ENCODE measurements at places on chromosomes 16 and 17.

GRCh38 chr16:25092441-25092840 lies 19.1 kb upstream of the LCMT1 start:
- DNase-seq: no peak

- no peak for DNase-seq
Measured at GRCh38 chr17:48553826-48554225, 8.9 kb upstream of the HOXB2 start.

GRCh38 chr17:32519228-32520103 lies 32.7 kb downstream of the CDK5R1 start:
- DNase-seq: peak; percentile 30

- no peak for DNase-seq
Measured at GRCh38 chr16:89795676-89796075, 20.8 kb downstream of the FANCA start.

DNA sequence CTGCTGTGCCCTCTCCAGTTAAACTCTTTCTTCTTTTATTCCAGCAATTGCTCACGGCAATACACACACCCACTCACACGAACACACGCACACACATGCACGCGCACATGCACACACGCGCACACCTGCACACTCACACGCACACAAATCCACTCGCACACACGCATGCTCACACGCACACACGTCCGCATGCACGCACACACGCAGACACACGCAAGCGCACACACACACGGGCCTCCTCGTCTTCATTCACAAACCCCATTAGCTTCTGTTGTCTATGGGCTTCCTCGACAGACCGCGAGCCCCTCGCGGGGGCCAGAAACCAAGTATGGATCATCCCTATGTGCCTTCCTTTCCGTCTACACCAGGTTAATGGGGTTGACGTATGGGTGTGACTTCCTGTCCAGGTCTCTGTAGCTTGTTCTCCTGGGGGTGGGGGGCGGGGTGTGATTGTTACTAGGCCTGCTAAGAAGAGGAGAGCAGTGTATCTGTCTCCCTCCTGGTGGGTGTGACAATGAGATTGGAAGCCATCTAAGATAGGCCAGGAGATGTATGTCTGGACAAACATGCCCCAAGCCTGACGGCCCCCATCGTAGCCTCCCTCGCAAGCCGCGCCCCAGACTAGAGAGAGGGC lies 670 bp upstream of the CTF1 start:
- no peak for DNase-seq

DNA sequence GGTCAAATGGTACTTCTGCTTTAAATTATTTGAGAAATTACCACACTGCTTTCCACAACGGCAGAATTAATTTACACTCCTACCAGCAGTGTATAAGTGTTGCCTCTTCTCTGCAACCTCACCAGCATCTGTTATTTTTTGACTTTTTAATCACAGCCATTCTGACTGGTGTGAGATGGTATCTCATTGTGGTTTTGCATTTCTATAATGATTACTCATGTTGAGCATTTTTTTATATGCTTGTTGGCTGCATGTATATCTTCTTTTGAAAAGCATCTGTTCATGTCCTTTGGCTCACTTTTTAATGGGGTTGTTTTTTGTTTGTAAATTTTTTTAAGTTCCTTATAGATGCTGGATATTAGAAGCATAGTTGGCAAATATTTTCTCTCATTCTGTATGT lies 446.7 kb downstream of the PMP22 start:
- DNase-seq: no peak

DNA sequence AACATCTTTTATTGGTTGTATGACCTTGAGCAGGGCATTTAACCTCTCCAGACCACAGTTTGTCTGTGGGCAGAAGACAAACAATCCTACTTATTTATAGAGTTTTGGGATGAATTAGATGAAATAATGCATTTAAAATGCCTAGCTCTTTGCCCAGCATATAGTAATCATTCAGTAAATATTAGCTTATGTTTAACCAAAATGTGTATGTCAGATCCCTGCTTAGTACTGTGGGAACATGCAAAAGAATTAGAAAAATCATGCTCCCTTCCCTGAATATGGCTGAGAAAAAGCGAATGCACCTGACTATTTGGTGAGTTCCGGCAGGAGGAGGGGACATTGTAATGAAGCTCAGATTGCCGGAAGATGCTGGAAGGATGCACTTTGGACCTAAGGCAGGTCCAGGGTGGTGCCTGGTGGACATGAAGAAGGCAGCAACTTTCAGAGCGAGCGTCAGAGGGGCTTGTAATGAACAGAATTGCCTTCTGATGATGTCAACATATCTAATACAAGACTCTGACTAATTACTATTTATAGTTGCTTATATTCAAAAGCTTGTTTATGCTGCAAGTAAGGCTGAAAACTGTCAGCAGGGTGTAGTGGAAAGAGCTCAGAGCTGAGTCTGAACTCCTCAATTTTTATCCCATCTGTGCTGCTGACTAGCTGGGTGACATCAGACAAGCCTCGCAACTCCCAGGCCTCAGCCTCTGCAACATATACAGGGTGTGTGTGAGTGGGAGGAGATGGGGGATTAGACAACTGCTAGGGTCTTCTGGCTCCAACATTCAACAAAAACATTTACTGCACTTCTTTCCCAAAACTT lies 221.2 kb downstream of the PRKCA start:
- DNase-seq: no peak

- DNase-seq: no peak
Measured at GRCh38 chr16:4139968-4140367, 23.7 kb upstream of the ADCY9 start.

GRCh38 chr16:60363566-60363965 lies 1629.5 kb upstream of the GOT2 start:
- no peak for DNase-seq

DNA sequence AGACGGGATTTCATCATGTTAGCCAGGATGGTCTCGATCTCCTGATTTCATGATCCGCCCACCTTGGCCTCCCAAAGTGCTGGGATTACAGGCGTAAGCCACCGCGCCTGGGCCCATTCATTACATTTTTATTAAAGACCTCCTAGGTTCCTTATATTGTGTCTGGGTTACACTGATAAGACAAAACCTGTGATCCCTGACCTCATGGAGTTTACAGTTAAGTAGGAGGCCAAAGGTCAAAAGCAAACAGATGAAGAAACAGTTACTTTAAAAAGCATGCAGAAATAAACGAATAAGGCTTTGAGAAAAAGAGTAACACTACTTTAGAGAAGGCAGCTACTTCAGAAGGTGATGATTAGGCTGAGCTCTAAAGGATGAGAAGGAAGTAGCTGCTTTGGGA lies 14.9 kb upstream of the HLF start:
- DNase-seq: no peak

GRCh38 chr16:57314161-57314785 lies 29.8 kb upstream of the PLLP start:
- DNase-seq: no peak

GRCh38 chr16:15690296-15690695 lies 40.3 kb downstream of the NDE1 start:
- DNase-seq: no peak

DNA sequence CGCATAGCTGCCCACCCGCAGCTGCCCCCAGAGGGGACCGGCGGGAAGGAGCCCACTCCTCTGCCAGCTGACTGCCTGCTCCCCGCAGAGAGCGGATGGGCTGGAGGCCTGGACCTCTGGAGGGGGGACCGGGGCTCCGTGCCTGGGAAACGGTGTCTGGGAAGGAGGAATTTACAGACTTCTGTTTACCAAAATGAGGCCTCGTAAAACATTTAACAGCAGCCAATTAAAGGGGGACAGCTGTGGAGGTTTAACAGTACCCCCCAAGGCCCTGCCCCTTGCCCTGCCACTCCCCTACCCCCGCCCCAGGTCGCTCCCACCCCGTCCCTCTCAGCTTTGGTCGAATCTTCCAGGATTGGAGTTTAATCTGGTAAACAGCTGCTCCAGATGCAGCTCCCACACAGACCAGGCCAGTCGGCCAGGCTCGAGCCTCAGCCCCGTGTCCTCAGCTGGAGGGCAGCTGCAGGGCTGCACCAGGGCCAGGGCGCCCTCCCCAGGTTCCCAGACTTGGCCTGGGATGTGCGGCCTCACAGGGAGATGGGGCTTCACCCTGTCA lies 41.1 kb downstream of the BAHCC1 start:
- no peak for DNase-seq

DNA sequence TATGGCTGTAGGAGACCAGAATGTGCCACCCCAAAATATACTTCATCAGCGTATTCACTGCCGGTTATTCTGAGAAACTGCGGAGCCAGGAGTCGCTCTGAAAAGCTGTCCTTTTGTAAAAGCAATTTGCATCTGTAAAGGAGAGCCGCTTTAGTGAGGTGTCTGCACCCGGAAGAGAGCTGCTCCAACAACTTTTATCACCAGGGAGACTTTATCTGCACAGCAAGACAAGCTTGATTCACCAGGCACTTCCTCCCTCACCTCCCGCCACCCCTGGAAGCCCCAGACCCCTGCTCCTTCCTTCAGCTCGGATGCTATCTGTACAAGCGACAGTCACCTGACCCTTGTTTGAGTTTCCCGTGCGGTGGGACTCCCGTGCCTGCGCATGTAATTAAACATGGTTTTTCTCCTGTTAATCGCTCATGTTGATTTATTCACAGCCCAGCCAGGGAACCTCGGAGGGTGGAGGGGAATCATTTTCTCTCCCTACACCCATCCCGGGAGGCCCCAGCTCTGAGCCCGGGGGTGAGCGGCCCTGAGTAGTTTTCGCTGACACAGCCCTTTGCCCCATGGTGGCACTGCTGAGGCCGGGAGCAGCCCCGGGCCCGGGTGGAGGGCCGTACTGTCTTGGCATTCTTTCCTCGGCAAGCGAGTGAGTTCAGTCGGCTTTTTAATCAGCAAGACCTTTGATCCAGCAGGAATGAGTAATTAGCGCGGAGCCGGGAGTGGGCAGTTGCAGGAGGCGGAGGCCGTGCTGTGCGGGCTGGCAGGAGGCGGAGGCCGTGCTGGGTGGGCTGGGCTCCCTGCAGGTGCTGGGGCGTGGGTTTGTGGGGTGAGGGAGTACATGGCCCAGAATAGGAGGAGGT lies 222.7 kb upstream of the CIBAR2 start:
- DNase-seq: no peak

DNA sequence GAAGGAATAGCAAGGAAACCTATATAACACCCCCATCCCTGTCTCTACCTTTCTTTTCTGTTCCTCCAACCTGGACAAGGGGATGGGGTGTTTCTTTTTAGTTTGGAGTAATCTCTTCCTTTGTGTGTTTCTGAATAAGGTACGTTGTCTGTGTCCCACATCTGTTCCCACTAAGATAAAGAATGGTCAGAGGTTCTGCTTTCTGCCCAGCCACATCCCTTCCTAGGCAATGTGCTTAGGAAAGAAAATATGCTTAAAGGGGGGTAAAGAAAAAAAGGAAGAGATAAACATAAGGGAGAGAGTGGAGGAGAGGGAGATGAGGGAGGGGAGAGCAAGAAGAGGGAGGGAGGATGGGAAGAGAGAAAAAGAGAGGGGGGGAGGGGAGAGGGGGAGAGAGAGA lies 35.1 kb downstream of the SLC6A2 start:
- no peak for DNase-seq

- DNase-seq: no peak
Measured at GRCh38 chr17:78053777-78054468, 74.6 kb downstream of the TMC6 start.

DNA sequence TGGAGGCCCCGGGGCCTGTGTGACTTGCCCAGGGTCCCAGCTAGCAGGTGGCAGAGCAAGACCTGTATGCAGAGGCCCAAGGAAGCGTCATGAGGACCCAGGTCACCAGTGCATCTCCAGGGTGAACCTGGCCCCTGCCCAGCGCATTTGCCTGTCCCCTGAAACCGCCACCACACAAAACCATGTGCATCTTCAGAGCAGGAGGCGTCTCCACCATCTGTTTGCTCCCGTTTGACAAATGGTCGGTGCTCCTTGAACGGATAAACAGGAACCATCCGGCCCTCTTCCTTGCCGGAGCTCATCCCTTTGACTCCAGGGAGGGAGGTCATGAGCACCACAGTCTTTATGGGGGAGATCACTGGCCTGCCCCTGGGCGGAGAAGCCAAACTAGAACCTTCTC lies 62.5 kb downstream of the JPH3 start:
- no peak for DNase-seq

DNA sequence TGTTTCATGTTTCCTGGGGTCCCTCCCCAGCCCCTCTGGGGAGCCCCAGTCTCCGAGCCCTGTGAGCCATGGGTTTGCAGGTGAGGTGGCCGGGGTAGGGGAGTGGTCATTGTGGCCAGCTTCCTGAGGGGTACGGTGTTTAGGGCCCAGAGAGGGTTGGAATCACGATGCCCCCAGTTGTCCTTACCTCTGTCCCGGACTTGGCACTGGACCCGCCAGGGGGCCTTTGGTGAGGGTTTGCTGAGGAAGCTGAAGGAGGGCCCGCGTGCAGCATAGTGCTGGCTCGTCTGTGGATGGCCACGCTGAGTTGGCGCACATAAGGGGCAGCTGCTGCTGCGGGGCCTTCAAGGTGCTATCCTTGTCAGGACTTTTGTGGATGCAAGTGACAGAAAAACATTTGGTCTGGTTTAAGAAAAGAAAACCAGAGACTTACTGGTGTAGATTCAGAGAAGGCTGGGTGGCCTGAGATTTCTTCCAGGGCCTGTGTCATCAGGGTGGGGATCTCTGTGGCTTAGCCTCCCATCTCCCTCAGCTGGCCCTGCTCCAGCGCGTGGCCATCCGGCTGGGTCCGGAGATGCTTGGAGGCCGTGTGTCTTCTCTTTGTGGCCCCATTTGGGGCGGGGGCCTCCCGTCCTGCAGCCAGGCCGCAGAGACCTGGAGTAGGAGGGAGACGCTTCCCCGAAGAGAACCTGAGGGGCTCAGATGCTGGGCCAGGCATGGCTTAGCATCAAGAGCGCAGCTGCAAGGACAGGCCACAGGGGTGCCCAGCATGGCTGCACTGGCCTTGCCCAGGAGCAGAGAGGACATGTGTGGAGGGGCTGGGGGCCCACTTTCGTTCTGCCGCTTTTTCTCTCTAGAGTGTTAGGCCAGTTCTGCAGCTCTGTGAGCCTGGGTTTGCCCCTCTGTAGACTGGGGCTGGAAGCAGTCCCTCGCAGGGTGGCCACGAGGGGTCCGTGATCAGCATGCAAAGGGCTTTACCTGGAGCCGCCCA lies 33.7 kb upstream of the NUDT16L1 start:
- no peak for DNase-seq

DNA sequence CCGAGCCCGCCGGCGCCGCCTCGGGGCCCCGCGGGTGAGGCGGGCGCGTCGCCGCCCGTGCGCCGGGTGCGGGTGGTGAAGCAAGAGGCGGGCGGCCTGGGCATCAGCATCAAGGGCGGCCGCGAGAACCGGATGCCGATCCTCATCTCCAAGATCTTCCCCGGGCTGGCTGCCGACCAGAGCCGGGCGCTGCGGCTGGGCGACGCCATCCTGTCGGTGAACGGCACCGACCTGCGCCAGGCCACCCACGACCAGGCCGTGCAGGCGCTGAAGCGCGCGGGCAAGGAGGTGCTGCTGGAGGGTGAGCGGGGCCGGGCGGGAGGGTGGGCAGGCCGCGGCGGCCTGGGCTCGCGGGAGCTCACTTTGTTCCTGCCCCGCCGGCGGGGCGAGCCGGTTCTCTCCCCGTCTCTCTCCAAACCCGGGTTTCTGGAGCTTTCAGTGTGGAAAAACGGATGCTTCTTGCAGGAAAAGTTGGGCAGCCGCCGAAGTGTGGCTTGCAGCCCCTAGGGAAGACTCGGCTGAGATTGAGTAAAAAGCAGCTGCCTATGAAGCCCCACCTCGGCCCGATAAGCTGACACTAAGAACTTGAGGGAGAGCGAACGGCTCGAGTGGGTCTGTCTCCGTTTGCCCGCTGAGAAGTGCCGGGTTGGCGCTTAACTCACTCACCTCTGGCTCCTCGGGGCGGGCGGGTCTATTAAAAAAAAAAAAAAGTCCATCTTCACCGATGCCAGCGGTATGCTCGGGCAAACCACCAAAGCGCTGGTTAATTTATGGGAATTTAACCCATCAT lies 677 bp downstream of the SNTB2 start:
- DNase-seq: no peak
